Ascending aorta (tissue), 2 donors: ENCODE measurements at places on chromosomes 5 and 9. TPM values are rescaled to one million over a fixed set of nuclear protein-coding genes. Genes with fewer than 3 reads are reported as not detected.

The NINJ1 gene
- total RNA-seq = 156 TPM

The RPS14 gene
- 1,928 TPM for total RNA-seq

The SCGB3A2 gene
- total RNA-seq = not detected

The CETN3 gene
- 36.7 TPM for total RNA-seq

The SHC3 gene
- 0.85 TPM for total RNA-seq

The SARDH gene
- 1.3 TPM for total RNA-seq

The ROR2 gene
- total RNA-seq = 0.32 TPM

The CAMLG gene
- total RNA-seq = 12.6 TPM

The SPINK6 gene
- total RNA-seq = not detected

The NR4A3 gene
- 21.3 TPM for total RNA-seq

The PCDHGA11 gene
- total RNA-seq = 5.3 TPM

The ZNF658 gene
- not detected for total RNA-seq

The WDR38 gene
- not detected for total RNA-seq

The COL27A1 gene
- 9.3 TPM for total RNA-seq
